Foreskin keratinocyte (primary cell): ENCODE measurements at places on chromosomes 5 and 9. TPM values are rescaled to one million over a fixed set of nuclear protein-coding genes. Genes with fewer than 3 reads are reported as not detected.

Gene AMBP
- total RNA-seq, result not detected in 2 replicates

DNA sequence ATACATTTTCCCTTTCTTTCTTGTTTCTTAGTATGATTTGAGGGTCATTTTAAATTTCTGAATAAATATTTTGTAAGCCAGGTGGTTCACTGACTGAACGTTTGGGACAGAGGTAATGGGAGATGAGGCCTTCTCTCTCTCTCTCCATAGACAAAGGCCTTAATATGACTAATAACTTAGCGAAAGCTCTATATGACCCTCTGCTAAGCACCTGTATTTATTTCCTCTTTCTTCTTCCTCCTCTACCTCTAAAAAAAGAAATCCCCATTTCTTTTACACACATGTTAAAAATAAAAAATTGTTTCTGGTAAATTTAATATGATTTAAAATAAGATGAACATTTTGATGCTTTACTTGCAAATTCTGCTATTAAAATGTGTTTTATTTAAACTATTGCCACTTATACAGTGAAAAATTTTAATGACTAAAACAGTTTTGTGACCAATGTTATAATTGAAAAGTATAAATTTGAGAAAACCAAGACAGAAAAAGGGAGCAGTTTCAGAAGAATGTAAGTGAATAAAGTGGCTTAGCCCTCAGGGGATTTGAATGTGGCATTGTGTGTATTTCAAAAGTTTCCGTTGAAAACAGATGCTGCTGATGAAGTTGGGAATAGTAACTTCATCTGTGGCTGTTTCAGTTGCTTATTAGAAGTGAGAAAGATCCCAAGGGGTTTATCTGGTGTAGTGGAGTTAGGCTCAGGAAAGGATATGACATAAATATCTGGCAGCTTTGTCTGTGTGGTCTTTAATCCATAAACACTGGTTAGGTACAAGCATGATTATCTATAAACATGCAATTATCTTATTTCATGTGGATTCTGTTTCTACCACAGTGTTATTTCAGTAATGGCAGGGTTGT is 128.6 kb upstream of the GRHPR start:
- no peak for DNase-seq

Gene OR1J2
- not detected in 2 replicates for total RNA-seq

- no peak for DNase-seq
Measured at GRCh38 chr9:107119735-107120134, 163.3 kb upstream of the RAD23B start.

DNA sequence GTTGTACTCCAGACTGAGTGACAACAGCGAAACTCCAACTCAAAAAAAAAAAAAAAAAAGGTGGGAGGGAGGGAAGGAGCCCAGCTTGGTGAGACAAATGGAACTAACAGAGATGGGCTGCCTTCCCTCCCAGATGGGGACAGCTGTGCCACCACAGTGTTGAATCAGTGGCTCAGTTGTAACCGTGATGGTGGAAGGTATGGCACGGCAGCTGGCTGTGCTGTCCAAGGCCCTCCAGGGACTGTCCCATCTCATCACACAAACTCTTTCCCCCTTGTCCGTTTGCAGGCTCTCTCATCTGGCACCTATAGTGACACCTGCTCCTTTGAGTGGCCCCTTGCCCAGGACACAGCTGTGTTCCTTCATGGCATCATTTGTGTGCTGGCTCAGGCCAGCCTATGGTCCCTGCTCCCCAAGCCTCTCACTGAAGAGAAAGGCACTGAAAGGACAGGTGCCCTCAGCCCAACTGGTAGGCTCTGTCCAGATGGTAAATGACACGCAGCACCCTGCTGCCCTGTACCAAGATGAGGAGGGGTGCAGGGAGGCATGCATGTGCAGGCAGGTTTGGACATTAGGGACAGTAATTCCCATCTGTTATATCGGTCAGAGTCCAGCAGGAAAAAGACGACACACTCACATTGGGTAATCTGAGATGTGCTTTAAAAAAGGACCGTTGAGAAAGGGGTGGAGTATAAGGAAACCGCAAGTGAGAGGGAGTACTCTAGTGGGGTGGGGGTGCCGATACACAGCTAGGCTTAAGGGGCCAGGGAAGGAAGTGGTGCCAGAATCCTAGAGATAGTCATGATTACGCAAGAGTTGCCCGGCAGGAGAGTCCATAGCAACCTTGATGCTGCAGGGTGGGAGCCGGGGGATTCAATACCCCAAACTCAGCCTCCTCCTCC is 4.3 kb downstream of the SMIM33 start:
- DNase-seq, result no peak

GRCh38 chr5:36414869-36415282 is 113.2 kb upstream of the RANBP3L start:
- peak; percentile 38 for DNase-seq

Gene FOXD4L5
- total RNA-seq, result 0.03 and 0.07 TPM in 2 replicates

GRCh38 chr9:107674721-107675277 is 185.2 kb upstream of the KLF4 start:
- DNase-seq, result no peak

DNA sequence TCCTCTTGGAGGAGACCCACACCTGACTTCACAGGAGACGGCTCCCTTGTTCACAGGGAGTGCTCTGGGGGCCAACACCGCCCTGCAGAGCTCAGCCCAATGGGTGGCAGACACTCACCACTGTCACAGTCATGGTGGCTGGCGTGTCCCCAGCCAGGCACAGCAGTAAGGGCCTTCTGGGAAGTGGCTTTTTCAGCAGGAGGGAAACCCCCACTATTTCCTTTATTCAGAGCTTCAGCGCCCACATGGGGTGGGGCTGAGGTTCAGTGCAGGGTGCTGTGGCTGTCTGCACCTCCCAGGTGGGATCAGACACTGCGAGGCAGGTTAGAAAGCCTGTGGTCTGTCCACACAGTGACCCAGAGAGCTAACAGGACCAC is 3.6 kb upstream of the SNAPC4 start:
- DNase-seq, result no peak

Gene SPINK4
- not detected in 2 replicates for total RNA-seq

Gene IL12B
- not detected in 2 replicates for total RNA-seq

GRCh38 chr9:136189394-136190236 is 15.3 kb downstream of the LHX3 start:
- no peak for DNase-seq

DNA sequence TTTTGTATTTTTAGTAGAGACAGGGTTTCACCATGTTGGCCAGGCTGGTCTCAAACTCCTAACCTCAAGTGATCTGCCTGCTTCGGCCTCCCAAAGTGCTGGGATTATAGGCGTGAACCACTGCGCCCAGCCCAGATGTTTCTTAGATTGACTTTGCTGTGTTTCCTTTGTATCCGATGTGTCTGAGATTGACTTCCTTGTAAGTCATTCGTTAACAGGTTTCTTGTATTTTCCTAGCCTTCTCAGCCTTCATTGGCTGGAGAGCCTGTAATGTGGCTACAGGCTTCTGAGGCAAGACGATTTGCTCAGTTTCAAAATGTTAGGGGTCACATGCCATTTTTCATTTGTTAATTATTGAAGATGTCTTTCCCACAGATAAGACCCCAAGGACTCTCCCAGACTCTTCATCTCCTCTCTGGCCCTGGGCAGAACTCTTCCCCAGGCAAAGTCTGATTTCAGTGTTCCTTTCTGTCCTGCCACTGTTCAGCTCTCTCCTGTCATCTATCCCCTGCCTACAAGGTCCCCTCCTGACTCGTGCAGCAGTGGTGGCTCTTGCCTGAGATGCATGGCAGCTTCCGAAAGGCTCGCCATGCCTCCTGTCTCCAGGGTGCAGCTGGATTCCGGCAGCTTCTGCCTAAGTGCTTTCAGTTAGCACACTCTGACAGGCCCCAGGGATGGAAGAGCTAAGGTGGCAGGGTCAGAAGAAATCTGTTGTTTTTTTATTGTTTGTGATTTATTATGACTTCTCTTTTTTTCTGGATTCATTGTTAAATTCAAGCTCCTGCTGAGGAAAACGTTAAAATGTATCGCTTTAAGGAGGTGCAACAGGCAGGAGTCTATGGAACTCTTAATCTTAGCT is 206.4 kb downstream of the AOPEP start:
- DNase-seq, result no peak

- DNase-seq, result no peak
Measured at GRCh38 chr5:175688352-175689146, 30.7 kb downstream of the HRH2 start.

DNA sequence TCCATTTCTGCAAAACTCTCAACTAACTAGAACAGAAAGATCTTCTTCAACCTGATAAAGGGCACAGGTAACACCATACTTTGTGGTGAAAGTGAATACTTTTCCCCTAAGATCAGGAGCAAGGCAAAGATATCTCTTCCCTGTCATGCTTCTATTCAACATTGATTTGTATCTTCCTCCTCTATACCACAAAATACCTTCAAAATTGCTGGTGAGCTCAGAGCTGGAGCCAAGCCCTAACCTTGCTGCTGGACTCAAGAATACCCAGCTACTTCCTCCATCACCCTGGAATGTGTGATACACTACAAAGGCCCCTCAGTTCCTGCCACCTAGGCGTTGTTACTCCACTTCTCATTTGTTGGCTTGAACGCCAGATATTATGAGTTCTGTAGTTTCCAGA is 499.0 kb downstream of the ACTL7B start:
- DNase-seq, result peak; percentile 70

Gene FCN2
- not detected in 2 replicates for total RNA-seq

DNA sequence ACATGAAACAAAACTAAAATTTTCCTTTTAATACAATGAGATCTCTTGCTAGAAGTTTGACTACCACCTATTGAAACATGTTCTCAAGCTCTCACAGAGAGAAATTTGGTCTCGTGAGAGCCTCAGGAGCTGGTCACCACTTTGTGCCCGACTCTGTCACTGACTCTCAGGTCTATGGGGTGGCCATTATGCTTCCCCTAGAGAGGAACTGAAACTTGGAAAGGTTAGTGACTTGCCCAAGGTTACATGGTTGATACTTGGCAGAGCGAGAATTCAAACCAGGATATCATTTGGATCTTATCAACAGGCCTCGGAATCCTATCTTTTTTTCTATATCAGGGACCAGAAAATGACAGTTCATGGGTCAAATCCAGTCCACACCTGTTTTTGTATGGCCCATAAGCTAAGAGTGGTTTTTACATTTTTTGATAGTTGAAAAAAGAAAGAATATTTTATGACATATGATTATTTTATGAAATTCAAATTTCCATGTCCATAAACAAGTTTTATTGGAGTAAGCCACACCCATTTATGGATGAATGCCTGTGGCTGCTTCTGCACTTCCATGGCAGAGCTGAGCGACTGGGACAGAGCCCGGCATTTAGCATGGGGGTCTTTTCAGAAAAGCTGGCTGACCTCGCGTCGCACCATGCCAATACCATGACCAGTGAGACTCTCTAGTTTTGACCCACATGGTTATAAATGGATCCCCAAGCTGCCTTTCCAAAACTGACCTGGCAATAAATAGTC is 44.8 kb upstream of the EQTN start:
- DNase-seq, result no peak

Gene POLR3G
- total RNA-seq, result 21.6 and 24.1 TPM in 2 replicates

DNA sequence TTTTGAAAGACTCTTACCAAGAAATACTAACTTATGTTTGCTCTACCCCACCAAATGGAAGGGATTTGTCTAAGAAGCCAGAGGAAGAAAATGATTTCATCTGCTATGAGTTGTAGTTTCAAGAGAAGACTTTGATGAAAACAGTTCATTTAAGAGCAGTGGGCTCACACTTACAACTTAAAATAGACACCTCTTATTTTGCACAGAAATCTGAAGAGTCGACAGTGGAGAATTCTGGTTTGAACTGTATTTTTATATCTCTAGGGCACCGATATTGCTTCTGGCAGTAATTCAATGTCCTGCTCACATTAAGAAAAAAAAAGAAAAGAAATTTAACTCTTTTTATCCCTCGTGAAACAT is 1.9 kb upstream of the DAB2 start:
- DNase-seq, result no peak

DNA sequence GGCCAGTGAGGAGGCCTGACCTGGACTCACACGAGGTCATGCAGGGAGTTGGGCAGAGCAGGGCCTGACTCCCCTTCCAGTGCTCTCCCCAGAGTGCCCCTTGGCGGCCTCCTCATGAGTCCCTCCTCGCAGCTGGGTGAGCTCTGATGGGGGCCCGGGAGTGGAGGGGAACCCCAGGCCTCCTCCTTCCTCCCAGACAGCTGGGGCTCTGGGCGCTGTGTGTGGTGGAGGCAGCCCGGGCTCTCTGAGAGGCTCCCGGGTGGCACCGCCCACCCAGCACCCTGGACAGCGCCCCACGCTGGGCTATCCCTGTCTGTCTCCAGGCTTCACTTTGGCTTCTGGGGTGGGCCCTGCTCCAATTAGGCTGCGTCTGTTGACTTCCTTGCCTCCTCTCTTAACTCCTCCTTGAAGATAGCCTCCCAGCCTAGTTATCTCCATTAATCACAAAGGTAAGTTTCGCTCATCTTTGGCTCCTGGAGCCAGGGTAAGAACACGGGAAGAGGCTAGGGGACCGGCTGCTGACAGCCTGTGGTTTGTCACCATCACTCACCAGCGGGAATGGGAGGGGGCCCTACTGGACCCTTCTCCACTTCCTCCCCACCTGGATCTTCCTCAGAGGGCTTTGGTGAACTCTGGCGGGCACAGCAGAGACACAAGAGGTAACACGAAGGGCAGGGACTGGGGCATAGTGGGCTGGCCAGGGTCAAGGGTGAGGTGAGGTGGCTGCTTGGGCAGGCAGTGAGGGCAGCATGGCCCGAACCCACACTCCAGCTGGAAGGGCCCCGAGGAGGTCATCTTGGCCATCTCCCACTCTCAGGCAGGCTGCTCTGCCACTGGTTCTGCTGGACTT is 13.1 kb downstream of the PSD2 start:
- DNase-seq, result no peak

DNA sequence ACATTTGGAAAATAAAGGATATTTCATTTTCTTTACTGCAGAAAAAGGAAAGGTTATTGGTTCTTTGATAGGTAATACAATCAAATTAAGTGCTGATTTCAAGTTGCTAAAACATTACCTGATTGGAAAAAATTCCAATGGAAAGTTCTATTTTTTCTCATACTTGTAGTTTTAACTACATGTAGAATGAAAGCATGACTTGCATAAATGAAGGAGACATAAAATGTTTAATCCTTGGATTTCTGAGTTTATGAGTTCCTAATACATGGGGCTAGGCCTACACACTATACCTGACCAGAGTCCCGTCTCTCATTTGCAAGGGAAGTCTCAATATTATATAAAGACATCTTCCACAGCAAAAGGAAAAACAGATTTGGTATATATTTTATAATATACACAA is 5.2 kb upstream of the MEIKIN start:
- no peak for DNase-seq

DNA sequence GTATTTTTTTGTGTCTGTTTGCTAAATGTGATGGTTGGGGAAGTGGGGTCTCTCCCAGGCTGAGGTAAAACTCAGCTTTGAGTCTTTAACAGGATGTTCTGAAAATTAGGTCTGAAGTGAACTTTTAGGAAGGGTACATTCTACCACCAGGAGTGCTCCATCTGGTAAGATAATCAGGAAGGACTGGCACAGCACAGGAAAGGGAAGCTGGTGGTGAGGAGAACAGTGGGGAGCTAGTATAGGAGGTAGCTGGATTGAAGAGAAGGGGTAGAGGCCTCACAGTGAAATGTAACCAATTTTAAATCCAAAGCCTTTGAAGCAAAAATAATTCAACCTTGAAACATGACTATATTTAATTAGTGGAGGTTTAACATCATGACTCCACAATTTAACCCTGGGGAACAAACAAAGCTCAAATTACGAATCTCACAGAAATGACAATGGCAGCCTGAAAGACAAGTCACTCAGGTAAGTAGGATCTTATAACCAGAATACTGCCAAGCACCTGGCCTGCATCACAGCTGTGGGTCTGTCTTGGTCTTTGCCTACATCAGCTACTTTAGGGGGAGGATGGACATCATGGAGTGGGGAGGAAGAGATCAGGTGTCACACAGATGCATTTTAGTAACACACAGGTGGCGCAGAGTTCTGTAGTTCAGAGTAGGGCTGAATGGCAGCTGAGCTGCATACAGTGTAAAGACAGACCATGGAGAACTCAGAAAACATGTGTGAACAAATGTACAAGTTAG is 445.3 kb downstream of the DMRT2 start:
- DNase-seq, result no peak
